ENCODE measurements at places on chromosomes 5 and 9. TPM values are rescaled to one million over a fixed set of nuclear protein-coding genes. Genes with fewer than 3 reads are reported as not detected.

The ENG gene
- 23.9 TPM for total RNA-seq

The INPP5E gene
- total RNA-seq = 57.5 TPM

DNA sequence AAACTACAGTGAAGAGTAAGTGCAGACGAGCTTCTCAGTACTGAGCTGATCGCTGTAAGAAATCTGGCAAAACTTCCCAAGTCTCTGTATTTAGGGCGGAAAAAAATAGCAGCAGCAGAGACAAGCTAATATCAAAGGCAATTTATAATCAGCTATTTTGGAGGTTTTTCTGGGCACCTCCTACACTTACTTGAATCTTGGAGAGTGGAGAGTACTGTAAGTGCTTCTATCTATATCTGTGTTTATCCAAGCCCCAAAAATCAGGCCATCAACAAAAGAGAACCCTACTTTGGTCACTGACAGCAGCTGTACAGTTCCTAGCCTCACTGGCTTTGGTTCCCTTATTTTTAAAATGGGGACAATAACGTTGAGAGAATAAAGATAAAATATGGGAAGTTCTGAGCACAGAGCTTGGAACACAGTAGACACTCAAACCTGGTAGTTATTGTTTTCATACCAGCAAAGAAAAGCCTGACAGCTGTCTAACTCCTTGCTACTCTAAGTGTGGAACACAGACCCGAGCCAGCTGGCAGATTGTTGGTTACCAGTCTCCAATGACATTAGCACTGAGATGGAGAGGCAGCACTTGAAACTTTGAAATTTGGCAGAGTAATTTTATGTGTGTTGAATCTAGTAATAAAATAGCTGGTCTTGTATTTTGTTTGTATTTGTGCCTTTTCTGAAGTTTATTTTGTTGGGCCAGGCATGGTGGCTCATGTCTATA, 96.0 kb upstream of the SLC28A3 start:
- no peaks in the 10 kb centered on the region for H3K27me3 ChIP-seq
- no peaks in the 10 kb centered on the region for H3K36me3 ChIP-seq
- H3K4me1 ChIP-seq = no peaks in the 10 kb centered on the region
- H3K27ac ChIP-seq = no peak overlapping the region
- DNase-seq = no peak

DNA sequence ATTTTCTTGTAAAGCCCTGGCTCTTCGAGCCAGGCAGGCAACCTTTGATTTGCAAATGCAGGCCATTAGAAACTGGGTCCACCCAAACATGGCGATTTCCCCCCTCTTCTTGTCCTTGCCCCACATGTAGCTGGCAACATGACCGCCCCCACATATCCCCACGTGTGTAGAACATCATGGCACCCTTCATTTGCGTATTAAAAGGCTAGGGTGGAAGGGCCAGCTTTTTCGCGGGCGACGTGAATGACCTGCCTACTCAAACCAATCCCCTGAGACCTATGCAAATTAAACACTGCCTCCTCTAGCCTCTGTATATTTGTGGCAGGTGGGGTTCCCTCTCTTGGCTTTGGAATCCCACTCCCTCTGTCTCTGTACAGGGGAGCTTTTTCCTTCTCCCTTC, 107.0 kb upstream of the CLINT1 start:
- DNase-seq = no peak
- H3K4me1 ChIP-seq = no peaks in the 10 kb centered on the region
- no peak overlapping the region for H3K27ac ChIP-seq

DNA sequence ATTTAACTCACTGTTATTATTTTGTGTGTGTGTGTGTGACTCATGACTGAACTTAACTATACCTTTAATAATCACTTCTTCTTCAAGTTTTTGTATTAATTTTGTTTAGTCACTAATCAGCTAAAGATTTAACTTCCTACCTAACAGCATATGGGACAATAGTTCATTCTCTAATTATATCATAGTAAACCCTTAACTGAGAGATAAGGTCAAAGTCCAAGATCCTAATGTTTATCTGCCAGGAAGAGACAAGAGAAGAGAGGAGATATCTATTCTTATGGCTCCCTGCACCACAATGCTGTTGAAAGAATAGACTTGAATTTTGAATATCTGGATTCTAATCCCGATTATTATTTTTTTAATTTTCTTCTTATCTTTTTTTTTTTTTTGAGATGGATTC, 28.1 kb downstream of the FREM1 start:
- H3K27me3 ChIP-seq = no peaks in the 10 kb centered on the region
- no peak for DNase-seq
- H3K27ac ChIP-seq = no peak overlapping the region
- peaks cover 26% of the 10 kb centered on the region for H3K4me1 ChIP-seq
- no peaks in the 10 kb centered on the region for H3K36me3 ChIP-seq

DNA sequence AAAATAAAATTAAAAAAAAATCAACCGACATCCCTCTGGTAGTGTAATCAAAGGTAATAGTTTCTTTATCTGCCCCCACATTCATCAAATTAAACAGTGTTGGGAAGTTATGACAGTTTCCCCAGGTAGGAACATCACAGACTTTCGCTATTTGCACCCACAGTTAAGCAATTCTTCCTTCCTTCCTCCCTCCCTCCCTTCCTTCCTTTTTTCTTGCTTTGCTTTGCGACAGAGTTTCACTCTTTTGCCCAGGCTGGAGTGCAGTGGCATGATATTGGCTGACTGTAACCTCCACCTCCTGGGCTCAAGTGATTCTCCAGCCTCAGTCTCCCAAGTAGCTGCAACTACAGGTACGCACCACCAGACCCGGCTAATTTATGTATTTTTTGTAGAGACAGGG, 10.8 kb upstream of the BICD2 start:
- DNase-seq = no peak
- H3K36me3 ChIP-seq = no peaks in the 10 kb centered on the region

GRCh38 chr5:73188764-73189531, 16.0 kb downstream of the TMEM174 start:
- H3K27me3 ChIP-seq = no peaks in the 10 kb centered on the region
- H3K4me1 ChIP-seq = peaks cover 3% of the 10 kb centered on the region
- peak overlapping the region; percentile 23 for H3K27ac ChIP-seq
- H3K36me3 ChIP-seq = no peaks in the 10 kb centered on the region
- no peak for DNase-seq

DNA sequence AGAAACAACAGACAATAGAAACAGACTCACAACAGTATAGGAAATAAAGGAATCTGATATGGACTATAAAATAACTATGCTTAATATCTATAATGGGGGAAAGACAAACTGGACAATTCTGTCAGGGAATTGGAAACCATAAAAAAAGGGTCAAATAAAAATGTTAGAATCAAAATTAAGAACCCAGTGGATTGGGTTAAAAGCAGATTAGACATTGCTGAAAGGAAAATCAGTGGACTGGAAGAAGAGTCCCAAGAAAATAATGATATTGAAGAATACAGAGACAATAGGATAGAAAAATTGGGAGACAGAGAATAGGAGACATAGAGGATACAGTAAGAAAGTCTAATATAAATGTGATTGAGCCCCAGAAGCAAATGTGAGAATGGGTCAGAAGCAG, 199.2 kb downstream of the PBX3 start:
- H3K4me1 ChIP-seq = no peaks in the 10 kb centered on the region
- DNase-seq = no peak
- no peak overlapping the region for H3K4me3 ChIP-seq
- no peak overlapping the region for H3K27ac ChIP-seq
- no peaks in the 10 kb centered on the region for H3K27me3 ChIP-seq

DNA sequence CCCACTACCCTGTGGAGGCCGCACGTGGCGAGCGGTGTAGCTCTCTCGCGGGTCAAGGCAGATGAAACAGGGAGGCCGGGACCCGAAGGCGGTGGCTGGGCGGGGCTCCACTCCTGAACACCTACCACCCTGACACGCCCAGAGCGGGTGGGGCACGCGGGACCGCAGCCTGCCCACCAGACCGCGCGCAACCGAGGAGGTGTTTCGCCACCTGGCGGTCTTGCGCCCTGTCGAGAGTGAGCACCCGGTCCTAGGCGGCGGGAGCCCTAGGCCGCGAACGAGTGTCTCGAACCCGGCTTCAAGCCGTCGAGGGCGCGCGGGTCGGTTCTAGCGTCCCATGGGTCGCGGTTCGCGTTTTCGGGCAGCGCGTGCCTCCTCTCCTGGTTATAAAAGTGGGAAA, 2.2 kb upstream of the EXOSC3 start:
- H3K36me3 ChIP-seq = no peaks in the 10 kb centered on the region
- H3K4me1 ChIP-seq = peaks cover 23% of the 10 kb centered on the region
- H3K27ac ChIP-seq = no peak overlapping the region
- H3K27me3 ChIP-seq = no peaks in the 10 kb centered on the region
- DNase-seq = no peak

GRCh38 chr9:89929673-89930480, 325.1 kb downstream of the GADD45G start:
- H3K27me3 ChIP-seq = no peaks in the 10 kb centered on the region
- H3K4me1 ChIP-seq = peaks cover 16% of the 10 kb centered on the region
- no peaks in the 10 kb centered on the region for H3K36me3 ChIP-seq
- no peak overlapping the region for H3K27ac ChIP-seq
- no peak for DNase-seq
- H3K4me3 ChIP-seq = no peak overlapping the region

- no peak for DNase-seq
- H3K27me3 ChIP-seq = peaks cover 4% of the 10 kb centered on the region
- H3K36me3 ChIP-seq = no peaks in the 10 kb centered on the region
- H3K27ac ChIP-seq = no peak overlapping the region
- no peaks in the 10 kb centered on the region for H3K4me1 ChIP-seq
These were observed 137.1 kb upstream of the SMIM23 start for GRCh38 chr5:171648279-171649074.

- H3K36me3 ChIP-seq = no peaks in the 10 kb centered on the region
- no peaks in the 10 kb centered on the region for H3K27me3 ChIP-seq
These were observed 407.6 kb downstream of the DNAH5 start for GRCh38 chr5:13536933-13537332.

GRCh38 chr5:72138943-72139521, 31.8 kb downstream of the MAP1B start:
- H3K4me3 ChIP-seq = no peak overlapping the region
- peak overlapping the region; percentile 36 for H3K27ac ChIP-seq
- no peak for DNase-seq
- no peaks in the 10 kb centered on the region for H3K4me1 ChIP-seq
- no peaks in the 10 kb centered on the region for H3K27me3 ChIP-seq

DNA sequence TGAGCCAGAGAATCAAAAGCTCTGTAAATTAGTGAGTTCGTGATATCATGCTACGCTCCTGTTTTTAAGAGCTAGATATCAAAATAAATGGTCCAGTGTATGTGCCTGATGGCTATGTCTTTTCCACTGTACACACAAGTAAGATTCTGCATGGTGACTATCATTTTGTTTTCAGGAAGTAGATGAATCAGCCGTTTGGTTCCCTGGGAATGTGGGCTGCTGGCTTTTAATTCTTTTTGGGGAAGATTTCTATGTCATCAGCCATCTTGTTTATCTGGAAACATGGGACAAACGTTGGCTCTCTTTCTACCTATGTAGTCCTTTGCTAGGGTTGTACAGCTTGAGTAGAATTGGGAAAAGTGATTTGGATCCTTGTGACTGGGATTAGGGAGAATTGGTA, 126.7 kb downstream of the GRIA1 start:
- no peaks in the 10 kb centered on the region for H3K27me3 ChIP-seq
- H3K4me1 ChIP-seq = no peaks in the 10 kb centered on the region
- no peak for DNase-seq

DNA sequence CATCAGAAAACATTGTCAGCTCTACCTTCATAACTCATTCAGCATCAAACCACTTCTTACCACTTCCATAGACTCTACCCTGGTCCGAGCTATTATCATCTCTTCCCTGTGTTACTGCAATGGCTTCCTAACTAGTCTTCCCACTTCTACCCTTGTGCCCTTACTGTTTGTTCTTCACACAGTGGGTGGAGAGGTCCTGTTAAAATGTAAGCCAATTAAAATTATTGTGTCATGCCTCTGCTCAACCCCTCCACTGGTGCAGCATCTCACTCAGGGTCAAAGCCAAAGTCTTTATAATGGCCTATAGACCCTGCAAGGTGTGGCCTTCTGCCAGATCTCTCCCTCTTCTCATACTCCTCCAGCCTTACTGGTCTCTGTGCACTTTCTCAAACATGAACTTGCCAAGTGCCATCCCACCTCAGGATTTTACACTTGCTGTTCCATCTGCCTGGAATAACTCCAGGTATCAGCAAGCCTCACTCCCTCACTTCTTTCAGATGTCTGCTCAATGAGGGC, 22.8 kb upstream of the ARAP3 start:
- no peaks in the 10 kb centered on the region for H3K36me3 ChIP-seq
- H3K4me1 ChIP-seq = peaks cover 14% of the 10 kb centered on the region
- DNase-seq = peak; percentile 30
- H3K27me3 ChIP-seq = peaks cover 20% of the 10 kb centered on the region
- H3K27ac ChIP-seq = no peak overlapping the region

- no peak overlapping the region for H3K4me3 ChIP-seq
- H3K4me1 ChIP-seq = no peaks in the 10 kb centered on the region
- H3K36me3 ChIP-seq = peaks cover 34% of the 10 kb centered on the region
- no peak overlapping the region for H3K27ac ChIP-seq
These were observed 97.6 kb downstream of the SEMA6A start for GRCh38 chr5:116476897-116477537.

DNA sequence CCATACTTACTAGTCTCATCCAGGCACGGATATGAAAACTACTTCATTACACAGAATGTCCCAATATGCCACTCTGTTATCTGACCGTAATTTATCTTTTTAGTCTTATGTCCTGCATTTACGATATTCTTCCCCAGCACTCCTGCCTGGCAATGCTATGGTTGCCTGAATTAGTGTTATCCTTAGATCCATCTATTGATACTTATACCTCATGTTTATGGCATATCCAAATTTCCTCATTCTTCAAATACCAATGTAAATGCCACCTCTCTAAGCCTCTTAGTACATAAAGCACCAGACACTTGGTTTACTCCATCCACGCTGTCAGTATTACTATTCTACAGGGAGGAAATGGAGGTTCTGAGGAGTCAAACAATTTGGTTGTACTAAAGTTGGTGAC, 507.8 kb upstream of the NMUR2 start:
- DNase-seq = no peak
- H3K36me3 ChIP-seq = no peaks in the 10 kb centered on the region
- no peak overlapping the region for H3K4me3 ChIP-seq
- H3K4me1 ChIP-seq = no peaks in the 10 kb centered on the region

The BAAT gene
- 0.14 TPM for total RNA-seq

DNA sequence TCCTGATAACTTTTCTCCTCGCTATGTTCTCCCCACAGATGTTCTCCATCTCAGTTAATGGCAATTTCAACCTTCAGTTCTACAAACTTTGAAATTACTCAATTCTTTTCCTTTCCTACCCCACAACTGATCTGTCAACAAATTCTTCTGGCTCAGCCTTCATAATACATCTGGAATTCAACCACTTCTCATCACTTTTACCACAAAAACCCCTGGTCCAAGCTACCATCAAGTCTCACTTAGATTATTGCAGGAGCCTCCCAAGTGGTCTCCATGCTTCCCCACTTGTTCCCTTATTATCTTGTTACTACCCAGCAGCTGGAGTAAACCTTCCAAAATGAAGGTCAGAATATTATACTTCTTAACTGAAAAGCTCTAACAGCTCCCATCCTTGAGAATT, 110.1 kb downstream of the FBN2 start:
- no peak overlapping the region for H3K4me3 ChIP-seq
- no peaks in the 10 kb centered on the region for H3K4me1 ChIP-seq
- DNase-seq = no peak
- H3K27me3 ChIP-seq = no peaks in the 10 kb centered on the region
- H3K36me3 ChIP-seq = no peaks in the 10 kb centered on the region

All from transverse colon (tissue), 4 donors.